ENCODE measurements at places on chromosomes 11 and 22. TPM values are rescaled to one million over a fixed set of nuclear protein-coding genes. Genes with fewer than 3 reads are reported as not detected.
A peak's percentile ranks its signal among the peaks of the same experiment; 100 is the strongest.

ADAMTS8 gene
- total RNA-seq = 1.0 TPM

DNA sequence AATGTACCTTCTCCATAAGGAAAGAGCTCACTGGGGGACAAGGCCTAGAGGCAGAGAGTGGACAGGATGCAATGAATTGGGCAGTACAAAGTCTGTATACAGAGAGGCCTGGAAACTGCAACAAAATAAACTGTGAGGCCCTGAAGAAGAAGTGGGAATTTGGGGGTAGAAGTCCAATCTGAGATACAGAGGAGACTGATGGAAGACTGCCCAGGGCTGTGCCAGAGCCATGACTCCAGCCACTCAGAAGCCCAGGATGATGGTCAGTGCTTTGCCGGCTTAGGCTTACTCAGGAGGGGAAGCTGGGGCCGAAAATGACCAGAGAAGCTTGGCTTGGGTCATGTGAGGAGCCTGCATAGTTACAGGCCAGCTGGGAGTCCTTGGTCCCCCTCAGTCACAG lies 5.7 kb downstream of the SAA4 start:
- no peak overlapping the region for H3K4me3 ChIP-seq
- no peaks in the 10 kb centered on the region for H3K4me1 ChIP-seq
- H3K27ac ChIP-seq = no peak overlapping the region

- H3K4me3 ChIP-seq = no peak overlapping the region
- peak overlapping the region; percentile 93 for H3K27ac ChIP-seq
- no peaks in the 10 kb centered on the region for H3K27me3 ChIP-seq
- no peaks in the 10 kb centered on the region for H3K36me3 ChIP-seq
- peaks cover 41% of the 10 kb centered on the region for H3K4me1 ChIP-seq
These were observed 23.7 kb upstream of the CBX7 start for GRCh38 chr22:39176143-39176713.

- no peak for DNase-seq
- H3K27ac ChIP-seq = peak overlapping the region; percentile 93
- peak overlapping the region; percentile 57 for H3K4me3 ChIP-seq
- H3K27me3 ChIP-seq = no peaks in the 10 kb centered on the region
These were observed 84.6 kb downstream of the C22orf31 start for GRCh38 chr22:28977060-28977459.

GRCh38 chr11:132126973-132127899 lies 756.8 kb downstream of the NTM start:
- no peak for DNase-seq
- H3K27ac ChIP-seq = no peak overlapping the region
- no peaks in the 10 kb centered on the region for H3K27me3 ChIP-seq
- H3K36me3 ChIP-seq = no peaks in the 10 kb centered on the region
- H3K4me1 ChIP-seq = peaks cover 10% of the 10 kb centered on the region
